ENCODE measurements at places on chromosomes 7 and 10.

- no peak for DNase-seq
Measured at GRCh38 chr10:129194181-129194870, 272.7 kb upstream of the MGMT start.

DNA sequence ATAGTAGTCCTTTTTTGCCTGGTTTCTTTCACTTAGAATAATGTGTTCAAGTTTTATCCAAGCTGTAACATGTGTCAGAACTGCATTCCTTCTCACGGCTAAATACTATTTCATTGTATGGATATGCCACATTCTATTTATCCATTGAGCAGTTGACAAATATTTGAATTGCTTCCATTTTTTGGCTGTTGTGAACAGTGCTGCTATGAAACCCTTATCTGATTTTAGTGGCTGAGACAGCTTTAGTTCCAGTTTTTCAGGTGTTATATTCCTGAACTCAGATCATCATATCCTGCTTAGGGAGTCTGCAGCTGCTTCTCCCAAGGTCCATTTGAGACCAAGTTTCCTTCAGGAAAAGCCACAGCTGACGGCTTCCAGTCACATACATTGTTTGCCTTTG lies 339.2 kb downstream of the GRID1 start:
- no peak for DNase-seq

GRCh38 chr10:3635697-3636096 lies 149.3 kb downstream of the KLF6 start:
- DNase-seq, result no peak

DNA sequence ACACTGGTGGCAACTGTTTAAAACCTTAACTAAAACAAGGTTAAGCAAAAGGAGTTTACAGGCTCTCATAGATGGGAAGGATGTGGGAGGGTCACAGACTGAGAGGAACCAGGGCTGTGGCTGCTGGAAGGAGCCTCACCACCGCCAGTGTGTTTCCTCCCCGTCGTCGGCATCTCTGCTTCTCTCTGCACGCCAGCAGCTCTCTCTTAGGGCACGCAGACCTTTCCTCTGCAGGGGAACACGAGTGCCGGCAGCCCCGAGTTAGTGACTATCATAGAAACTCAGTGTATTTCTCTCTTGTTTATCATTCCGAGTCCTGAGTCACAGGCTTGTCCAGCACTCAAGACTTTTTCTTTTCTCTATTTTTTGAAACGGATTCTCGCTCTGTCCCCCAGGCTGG lies 8.1 kb upstream of the SH2D4B start:
- DNase-seq, result peak; percentile 43

DNA sequence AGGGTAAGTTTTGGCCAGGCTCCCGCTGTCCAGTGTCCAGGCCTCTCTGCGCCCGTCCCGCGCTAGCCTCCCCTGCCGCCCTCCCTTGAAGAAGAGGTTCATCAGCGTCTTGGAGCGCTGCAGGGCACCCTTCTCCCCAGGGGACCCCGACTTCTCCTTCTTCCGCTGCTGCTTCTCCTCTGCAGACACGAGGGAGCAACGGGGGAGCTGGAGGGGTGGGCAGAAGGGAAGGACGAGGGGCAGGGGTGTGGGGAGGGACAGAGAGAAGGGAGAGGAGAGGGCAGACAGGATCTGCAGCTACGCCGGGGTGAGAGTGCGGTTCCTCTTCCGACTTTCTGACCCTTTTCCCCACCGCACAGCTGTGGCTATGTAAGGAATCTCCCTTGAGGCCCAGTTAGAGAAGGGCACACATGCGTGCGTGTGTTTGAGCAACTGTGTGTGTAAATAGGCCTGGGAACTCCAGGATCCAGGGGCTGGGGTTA lies 12.8 kb downstream of the PDZD7 start:
- DNase-seq, result no peak

GRCh38 chr7:2512713-2513112 lies 6.9 kb upstream of the LFNG start:
- no peak for DNase-seq

DNA sequence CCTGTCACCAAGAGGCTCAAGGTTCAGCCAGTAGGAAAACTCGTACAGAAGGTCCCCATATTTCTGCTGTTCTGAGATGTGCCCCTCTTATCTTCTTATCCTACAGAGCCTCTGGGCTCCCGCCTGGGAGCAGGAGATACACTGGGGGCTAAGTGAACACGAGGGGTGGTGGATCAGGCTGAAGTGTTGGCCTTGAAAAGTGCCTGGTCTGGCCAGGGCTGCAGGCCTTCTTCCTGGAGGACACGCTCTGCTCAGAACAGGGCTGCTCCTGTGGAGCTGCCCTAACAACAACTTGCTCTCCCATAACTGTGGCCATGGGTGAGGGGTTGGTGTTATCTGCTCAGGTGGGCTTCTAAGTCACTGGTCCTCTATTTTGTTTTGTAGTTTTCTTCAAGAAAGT lies 33.7 kb downstream of the C10orf120 start:
- DNase-seq, result no peak

DNA sequence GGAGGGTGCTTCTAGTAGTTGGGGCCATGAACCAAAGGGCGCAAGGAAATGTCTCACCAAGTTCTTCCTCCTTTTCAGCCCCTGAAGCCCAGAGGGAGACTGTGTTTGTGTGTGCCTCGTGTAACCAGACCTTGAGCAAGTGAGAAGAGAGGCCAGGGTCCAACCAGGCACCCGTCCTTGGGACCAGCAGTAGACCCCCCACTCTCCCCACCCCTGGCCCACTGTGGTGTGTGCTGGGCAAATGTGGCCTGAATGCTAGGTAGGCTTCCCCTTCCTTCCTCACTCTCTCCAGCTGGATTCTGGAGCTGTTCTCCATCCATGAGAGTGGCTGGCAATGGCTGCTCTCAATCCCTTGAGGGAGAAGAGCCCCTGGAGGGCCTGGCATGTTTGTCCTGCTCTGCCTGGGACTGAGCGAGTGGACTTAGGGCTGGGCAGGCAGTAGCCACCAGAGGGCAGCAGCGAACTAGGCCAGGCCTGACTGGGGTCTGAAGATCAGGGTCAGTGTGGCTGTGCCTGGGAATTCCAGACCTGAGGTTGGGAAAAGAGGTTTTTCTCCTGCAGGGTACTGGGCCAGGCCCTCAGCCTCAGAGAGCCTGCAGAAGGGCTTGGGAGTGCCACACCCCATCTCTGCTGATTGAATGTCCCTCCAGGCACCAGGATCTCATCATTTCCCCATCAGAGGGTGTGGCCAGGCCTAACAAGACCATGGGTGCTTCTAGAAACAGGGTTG lies 12.5 kb downstream of the SFRP5 start:
- DNase-seq, result peak; percentile 29

DNA sequence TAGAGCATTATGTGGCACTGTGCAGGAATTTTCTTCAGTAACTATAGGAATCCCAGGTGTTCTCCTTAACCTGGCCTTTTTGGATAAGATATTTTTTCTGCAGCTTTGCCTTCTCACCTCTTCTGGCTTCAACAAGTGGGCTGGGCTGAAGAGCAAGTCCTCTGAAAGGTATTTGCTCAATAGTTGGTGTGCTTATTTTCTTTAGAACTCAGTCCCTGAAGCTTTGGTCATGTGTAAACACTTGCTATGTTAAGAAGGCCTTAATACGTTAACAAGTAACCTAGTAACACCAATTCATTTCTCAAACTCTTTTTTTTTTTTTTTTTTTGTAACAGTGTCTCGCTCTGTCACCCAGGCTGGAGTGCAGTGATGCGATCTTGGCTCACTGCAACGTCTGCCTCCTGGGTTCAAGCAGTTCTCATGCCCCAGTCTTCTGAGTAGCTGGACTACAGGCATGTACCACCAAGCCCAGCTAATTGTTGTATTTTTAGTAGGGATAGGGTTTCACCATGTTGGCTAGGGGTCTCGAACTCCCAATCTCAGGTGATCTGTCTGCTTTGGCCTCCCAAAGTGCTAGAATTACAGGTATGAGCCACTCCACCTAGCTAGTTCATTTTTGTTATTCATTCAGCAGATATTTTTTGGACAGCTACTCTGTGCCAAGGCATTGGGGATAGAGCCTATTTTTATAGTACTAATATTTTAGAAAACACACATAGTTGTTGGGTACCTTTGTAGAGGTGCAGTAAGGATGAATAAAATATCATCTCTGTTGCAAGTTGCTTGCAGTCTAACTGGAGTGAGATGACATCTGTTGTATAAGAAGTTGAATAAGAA lies 164.6 kb downstream of the SND1 start:
- DNase-seq, result no peak

- no peak for DNase-seq
Measured at GRCh38 chr7:108650467-108650866, 80.8 kb downstream of the DNAJB9 start.

DNA sequence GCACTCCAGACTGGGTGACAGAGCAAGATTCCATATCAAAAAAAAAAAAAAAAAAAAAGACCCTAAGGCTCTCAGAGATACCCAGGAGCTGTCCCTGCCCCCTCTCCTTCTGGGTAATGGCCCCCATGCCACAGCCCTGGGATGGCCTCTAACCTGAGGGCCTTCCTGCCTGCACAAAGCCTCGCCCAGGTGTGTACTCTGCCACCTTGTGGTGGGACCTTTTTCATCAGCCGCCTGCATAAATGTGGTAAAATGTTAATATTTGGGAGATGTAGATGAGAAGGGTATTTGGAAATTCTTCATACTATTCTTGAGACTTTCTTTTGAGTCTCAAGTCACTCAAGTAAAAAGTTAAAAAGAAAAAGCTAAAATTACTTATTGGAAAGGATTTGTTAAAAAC lies 46.3 kb upstream of the RNF216 start:
- peak; percentile 56 for DNase-seq

GRCh38 chr7:30027065-30027456 lies 559 bp upstream of the FKBP14 start:
- DNase-seq, result peak; percentile 72

Data from CD4-positive, alpha-beta T cell treated with Interleukin-4 for 4 hours (primary cell).